ENCODE measurements at places on chromosomes 7 and 10.

- no peak for DNase-seq
Measured at GRCh38 chr10:109417803-109418202, 505.5 kb downstream of the XPNPEP1 start.

DNA sequence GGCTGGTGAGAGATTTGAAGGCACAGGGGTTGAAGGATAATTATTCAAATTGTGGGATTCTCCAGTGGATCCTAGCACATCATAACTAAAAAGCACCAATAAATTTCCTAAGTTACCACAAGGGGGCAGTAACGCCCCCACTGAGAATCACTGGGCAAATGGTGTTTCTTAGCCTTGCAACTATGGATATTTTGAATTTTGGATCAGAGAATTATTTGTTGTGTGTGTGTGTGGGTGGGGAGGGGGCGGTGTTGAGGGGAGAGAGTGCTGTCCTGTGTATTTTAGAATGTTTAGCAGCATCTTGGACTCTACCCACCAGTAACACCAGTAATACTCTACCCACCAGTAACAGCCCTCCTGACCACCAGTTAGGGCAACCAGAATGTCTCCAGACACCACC is 63.3 kb upstream of the PRKG1 start:
- peak; percentile 16 for DNase-seq

GRCh38 chr7:156192921-156193320 is 380.7 kb upstream of the SHH start:
- no peak for DNase-seq

DNA sequence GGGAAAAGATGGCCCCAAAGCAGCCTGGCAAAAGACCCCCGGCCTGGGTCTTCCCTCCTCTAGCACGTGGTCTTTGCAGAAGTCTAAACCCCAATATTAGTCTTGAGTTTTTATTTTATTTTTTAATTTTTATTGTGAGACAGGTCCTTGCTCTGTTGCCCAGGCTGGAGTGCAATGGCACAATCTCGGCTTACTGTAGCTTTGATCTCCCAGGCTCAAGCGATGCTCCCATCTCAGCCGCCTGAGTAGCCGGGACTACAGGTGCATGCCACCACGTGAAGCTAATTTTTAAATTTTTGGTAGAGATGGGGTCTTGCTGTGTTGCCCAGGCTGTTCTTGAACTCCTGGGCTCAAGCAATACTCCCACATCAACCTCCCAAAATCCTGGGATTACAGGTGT is 40.3 kb upstream of the MXI1 start:
- no peak for DNase-seq

DNA sequence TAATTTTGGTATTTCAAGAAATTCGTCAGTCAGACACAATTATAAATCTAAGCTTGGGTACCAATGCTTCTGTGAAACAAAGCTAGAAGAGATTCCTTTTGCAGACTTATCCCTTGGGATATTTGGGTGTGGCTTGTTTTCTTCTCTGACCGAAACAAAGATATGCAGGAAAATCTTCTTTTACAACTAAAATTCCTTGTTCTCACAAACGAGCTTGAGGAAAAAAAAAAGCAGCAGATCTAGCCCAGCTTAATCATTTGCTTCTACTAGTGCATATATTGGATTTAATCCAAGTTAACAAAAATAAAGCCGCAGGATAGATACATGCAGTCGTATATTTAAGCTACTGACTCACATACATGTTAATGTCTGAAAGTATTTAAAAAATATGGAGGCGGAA is 104.2 kb downstream of the PRTFDC1 start:
- DNase-seq, result no peak

- no peak for DNase-seq
Measured at GRCh38 chr7:27201580-27202017, 1.7 kb upstream of the HOXA13 start.

DNA sequence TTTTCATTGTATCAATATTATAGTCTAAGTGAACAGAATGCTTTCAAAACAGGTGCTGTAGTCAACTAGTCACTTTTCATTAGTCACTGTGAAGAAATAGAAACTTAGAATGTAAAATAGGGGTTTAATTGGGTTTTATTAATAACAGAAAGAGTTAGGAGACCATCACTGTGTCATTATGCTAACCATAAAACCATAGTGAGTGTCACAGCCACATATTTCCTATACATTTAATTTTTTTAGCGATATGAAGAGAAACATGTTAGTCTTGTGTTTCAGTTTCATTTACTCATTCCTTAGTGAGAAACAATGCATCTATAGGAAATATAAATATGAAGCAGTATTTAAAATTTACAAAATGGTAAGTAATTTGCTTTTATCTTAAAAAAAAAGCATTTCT is 22.2 kb downstream of the SPAG6 start:
- DNase-seq, result no peak

GRCh38 chr7:5450549-5451327 is 27.1 kb upstream of the TNRC18 start:
- peak; percentile 47 for DNase-seq

DNA sequence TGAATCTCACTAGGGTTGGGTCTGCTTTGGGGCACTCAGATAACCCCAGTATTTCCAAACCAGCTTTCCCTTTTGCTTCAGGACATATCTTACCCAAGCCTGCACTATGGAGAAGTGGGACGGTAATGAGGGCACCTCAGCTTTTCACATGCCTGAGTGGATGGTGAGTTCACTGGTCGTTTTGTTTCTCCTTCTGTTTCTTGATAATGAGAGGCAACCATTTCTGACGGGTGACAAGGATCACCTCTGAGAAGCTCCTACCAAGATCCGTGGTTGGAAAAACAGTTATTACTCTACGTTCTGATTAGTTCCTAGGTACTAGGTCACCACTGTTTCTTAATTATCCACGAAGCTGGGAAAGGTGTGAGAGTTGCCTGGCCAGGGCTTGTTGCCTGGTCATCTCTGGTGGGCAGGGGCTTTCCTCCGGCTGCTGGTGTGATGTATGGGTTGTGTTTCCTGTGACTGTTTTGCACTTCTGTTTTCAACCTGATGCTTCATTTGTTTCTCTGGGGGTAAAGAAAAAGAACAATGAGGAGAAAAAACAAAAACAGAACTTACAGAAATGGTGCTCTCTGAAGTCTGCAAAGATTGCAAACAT is 65.7 kb upstream of the STRIP2 start:
- no peak for DNase-seq

DNA sequence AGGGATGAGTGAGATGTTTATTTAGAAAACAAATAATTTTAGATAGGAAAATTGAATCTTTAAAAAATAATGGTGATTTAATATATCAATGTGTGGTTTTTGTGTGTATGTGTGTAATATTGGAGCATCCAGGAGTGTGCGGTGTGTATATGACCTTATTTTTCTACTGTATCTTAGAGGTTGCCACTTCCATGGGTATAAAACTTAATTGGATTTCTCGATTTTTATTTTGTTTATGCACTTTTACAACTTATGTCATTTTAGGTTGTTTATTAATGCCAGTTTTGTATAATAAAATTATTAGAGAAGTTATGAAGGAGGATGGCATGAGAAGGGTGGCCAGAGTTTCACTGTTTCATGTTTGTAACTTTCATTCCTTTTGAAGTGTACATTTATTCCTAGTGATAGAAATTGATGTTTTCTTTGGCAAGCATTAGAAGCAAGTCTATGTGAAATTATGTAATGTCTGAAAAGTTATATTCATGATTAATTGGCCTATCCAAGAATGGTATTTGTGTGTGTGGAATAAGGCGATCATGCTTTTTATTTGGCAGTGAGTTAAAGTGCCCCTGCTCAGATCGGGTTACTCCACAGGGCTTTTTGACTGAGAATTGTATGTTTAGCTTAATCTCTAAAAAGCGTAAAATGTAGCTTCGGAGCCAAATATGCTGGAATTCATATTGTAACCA is 110.3 kb downstream of the KAT6B start:
- DNase-seq, result no peak

GRCh38 chr10:131400513-131400912 is 89.0 kb upstream of the TCERG1L start:
- no peak for DNase-seq

- no peak for DNase-seq
Measured at GRCh38 chr7:20896996-20897395, 110.3 kb upstream of the SP8 start.

GRCh38 chr7:66088861-66089838 is 13.5 kb downstream of the ASL start:
- no peak for DNase-seq

GRCh38 chr10:104300736-104301292 is 31.8 kb downstream of the GSTO2 start:
- DNase-seq, result no peak

DNA sequence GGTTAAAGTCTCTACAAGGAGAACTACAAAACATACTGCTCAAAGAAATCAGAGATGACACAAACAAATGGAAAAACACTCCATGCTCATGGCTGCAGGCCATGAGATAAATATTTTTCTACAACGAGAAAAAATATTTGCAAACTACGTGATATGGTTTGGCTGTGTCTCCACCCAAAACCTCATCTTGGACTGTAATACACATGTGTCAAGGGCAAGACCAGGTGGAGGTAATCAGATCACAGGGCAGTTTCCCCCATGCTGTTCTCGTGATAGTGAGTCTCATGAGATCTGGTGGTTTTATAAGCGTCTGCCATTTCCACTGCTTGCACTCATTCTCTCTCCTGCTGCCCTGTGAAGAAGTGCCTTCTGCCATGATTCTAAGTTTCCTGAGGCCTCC is 57.8 kb downstream of the COA1 start:
- DNase-seq, result no peak

- DNase-seq, result no peak
Measured at GRCh38 chr10:29443745-29444523, 155.1 kb downstream of the LYZL1 start.

GRCh38 chr7:151917791-151918509 is 38.3 kb upstream of the GALNTL5 start:
- DNase-seq, result no peak

DNA sequence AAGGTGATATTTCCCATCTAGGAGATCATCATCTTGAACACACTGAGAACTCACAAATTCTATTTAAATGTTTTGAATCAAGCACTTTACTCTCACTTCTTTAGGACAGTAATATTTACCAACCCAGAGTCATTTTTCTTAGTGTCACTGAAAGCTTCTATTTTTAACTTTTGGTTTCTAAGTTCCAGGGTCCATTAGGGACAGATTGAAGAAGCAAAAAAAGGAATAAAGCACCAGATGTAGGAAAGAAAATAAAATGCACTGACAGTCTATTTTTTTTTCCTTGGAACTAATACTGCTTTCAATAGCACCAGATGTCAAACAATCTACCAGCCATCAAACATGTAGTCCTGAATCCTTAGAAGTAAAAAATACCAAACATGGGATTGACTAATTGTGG is 526.7 kb upstream of the LRRN3 start:
- DNase-seq, result no peak

DNA sequence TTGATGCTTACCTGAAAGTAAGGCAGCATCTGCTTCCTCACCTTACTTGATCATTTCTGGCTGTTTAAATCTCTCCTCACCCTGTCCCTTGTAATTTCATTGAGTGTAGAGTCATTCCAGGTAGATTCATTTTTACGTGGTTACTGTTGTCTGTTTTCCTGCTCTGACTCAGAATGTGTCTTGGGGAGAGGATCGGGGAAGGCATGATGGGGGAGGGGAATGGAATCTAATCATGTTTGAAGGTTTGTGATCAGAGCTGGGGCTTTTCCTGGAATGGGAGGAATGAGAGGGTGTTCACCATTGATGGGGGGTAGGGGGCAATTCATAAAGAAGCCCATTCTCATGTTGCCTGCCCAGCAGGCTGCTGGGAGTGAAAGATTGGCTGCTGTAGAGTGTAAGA is 18.7 kb downstream of the SEC24C start:
- no peak for DNase-seq

GRCh38 chr10:91412354-91413087 is 2.4 kb downstream of the HECTD2 start:
- no peak for DNase-seq

- DNase-seq, result no peak
Measured at GRCh38 chr7:113487925-113488731, 369.8 kb upstream of the SMIM30 start.

- peak; percentile 29 for DNase-seq
Measured at GRCh38 chr10:108911814-108912541, 1011.3 kb downstream of the XPNPEP1 start.

- DNase-seq, result no peak
Measured at GRCh38 chr10:42637648-42638054, 719 bp downstream of the ZNF33B start.

DNA sequence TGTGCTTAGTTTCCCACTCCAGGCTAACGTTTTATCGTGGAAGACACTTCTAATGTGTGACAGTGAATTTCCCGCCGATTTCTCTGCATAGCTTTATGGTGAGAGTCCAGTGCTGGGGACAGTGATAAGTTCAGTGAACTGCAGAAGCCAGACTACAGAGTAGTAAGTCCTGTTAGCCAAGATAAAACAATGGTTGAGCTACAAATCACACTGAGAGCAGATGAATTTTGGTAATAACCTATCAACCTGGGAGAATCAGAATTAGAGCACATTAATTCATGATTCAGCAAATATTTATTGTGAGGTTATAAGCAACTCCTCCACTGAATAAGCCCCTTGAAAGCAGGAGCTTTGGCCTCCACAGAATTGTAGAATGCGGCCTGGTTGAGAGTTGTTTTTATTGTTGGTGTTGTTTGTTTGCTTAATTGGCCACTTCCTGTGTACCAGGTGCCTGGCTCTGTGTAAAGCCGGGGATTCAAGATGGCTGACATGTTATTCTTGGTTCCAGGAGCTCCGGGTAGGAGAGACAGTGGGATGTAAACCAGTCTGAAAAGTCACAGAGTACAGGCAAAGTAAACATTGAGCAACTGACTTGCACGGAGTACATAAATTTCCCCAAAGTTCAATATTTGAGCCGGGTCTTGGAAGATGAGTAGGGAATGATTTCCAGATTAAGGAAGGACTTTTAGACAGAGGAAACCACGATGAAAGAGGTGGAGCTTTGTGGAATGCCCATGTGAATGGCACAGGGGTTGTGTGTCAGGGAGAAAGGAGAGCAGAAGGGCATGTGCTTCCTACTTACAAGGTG is 112.7 kb downstream of the SNX10 start:
- no peak for DNase-seq
